ENCODE measurements at places on chromosomes 11 and 22.
A peak's percentile ranks its signal among the peaks of the same experiment; 100 is the strongest.

GRCh38 chr22:24703101-24703500 is 71.4 kb downstream of the PIWIL3 start:
- no peak for DNase-seq

DNA sequence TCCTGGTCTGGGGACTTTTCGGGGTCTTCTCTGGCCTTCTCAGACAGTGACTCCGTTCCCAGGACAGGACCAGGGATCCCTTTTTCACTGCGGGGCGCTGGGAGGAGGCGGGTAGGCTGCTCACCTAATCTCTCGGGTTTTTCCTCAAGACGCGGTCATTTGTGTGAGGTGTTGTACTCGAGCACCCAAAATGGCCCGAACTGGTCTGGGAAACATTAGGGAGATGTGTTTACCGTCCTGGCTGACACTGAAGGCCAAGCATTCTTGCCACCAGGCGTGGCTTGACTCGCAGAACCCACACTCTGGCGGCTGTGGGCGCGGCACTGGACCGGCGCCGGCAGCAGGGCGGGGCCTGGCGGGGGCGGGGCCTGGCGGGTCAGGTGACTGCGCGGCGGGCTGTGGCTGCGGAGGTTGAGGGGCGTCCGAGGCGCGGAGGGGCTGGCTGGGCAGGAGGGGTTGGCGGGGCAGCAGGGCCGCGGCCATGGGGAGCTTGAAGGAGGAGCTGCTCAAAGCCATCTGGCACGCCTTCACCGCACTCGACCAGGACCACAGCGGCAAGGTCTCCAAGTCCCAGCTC is at the start of gene SWAP70:
TSS of gene SWAP70 (plus strand) at position 379 of the 577 bp plus-strand sequence. CDS start at position 482, 103 bp downstream.
- peak; percentile 95 for DNase-seq

DNA sequence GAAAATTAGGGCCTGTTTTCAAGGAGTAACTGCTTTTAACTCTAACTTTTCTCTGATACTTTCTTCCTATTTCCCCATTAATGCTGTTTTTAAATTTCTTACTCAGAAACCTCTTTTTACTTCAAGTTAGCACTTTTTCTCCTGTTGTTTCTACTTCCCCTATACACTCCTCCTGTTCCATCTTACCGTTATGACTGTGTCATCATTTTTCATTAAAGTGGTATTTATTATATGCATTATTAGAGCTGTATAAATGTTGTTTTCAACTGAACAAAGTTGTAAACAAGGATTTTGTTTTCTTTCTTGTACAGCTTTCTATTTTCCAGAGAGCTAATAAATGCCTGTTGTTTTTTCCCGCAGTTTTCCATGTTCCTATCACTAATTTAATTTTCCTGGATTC is 84.6 kb downstream of the EXT2 start:
- no peak for DNase-seq

- DNase-seq, result no peak
Measured at GRCh38 chr11:130588471-130588870, 140.0 kb downstream of the ADAMTS15 start.

GRCh38 chr11:120798854-120799253 is 225.0 kb upstream of the TBCEL start:
- DNase-seq, result no peak

- no peak for DNase-seq
Measured at GRCh38 chr22:40239345-40239683, 61.6 kb downstream of the TNRC6B start.

DNA sequence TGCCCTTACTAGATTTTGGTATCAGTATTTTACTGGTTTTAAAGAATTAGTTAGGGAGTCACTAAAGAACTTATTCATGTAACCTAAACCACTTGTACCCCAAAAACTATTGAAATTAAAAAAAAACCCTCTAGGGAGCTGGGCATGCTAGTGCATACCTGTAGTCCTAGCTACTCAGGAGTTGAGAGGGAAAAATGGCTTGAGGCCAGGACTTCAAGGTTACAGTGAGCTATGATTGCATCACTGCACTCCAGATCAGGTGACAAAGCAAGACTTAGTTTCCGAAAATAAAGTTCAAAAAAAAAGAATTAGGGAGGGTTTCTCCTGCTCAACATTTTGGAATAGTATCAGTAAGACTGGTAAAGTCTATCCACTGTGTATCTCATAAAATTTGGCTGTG is 364.4 kb upstream of the LUZP2 start:
- no peak for DNase-seq

GRCh38 chr22:29609139-29609538 is 5.7 kb downstream of the NF2 start:
- DNase-seq, result peak; percentile 41

- DNase-seq, result no peak
Measured at GRCh38 chr11:78207532-78208256, 19.0 kb downstream of the USP35 start.
